Stimulated activated CD4-positive, alpha-beta T cell treated with anti-CD3 and anti-CD28 coated beads, Interleukin-12 subunit alpha, Interleukin-12 subunit beta, amount 100 ng/mL, for 48 hours (primary cell): ENCODE measurements at places on chromosomes 4 and X.

DNA sequence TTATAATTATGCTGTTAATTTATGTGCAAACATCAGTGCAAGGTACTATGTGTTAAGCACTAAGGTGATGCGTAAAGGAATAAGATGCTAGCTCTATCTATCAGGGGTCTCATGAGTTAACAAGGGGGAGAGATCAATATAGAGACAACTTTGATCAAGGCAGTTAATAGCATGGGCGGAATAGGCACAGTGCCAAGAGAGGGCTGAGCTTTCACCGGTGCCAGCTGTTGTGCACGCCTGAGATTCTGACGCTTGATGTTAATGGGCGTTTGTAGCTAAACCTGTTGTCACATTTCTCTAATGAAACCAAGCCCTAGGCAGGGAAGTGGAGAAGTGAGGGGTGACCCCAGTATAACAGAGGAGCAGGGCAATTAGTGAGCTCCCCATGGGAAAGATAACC is 86.0 kb upstream of the NMU start:
- DNase-seq, result no peak

- no peak for DNase-seq
These were observed 173.2 kb downstream of the BEND2 start for GRCh38 chrX:18047491-18047890.

DNA sequence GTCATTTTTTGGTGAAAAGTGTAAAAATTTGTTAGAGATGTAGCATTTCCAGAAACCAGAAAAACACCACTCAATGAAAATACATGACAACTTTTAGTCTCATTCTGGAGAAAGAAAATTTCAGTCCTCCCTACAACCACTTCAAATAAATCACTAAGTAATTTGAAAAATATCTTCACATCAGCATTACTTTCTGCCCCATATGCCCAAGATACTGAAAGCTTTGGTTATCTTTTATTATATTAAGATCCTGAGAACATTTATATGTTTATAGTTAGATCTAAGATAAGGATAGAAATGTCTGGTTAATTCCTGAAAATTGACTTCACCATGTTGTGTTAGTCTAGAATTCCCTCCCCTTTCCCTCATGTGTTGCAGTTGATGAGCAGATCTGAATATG is 119.0 kb downstream of the ADGRL3 start:
- no peak for DNase-seq

DNA sequence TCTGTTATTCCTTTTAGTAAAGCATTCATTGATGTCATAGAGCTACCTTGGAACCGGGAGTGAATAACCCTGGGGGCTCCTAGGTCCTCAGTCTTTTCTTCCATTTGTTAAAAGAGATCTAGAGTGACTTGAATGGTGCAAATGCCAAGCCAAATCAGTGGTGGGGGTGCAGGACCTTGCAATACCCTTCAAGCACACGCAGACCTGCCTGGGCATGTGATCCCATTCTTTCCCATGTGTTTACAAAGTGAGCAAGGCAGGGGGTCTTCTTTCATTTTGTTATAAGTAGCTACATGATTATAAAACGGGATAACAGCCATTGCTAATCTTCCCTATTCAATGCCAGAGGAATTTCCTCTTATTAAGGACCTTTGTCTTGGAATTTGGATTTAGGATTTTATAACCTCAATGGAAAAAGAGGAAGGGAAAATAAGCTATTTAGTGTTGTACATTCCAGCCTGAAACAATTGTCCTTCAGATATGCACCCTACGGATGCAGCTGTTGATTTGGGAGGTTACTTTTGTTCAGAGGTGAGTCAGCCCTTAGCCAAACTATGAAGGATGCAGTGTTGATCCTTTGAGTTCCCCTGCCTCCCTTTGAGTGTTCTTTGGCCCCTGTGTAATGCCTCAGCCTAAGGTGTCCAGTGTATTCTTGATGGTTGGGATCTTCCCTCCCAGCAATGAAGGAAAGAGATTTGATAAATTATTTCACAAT is 623.8 kb upstream of the HTR2C start:
- DNase-seq, result no peak

DNA sequence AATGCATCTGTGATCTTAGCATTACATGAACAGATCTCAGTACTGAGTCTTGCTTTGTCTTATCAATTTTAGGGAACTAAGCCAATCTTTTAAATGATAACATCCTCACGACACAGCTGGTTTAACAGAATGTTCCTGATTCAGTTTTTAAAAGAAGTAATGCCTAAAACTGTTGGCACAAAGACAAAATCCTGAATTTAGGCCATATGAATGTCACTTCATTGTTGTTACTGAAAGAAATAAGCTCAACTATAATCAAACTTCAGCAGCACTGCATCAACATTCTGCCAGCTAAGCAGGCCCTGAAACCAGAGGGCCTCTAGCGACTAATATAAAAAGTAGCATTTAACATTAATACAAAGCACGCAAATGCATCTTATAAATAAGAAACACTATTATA is 130.6 kb downstream of the FRYL start:
- no peak for DNase-seq

DNA sequence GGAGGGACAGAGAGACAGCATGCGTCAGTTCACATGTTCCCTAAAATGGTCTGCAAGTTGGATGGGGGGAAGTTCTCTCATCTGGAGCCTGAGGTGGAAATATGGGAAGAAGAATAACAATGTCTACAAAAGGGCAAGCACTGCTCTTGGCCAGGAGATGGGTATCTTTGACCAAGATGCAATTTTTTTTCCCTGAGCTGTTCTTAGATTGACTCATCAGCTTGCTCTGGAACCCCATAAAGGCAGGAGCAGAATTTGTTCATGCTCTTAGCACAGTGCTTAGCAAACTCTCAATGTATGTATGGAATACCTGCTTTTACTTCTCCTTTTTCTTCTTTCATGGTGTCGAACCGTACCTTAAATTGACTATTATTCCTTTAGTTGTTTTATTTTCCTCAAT is 90.5 kb upstream of the ZNF827 start:
- no peak for DNase-seq

DNA sequence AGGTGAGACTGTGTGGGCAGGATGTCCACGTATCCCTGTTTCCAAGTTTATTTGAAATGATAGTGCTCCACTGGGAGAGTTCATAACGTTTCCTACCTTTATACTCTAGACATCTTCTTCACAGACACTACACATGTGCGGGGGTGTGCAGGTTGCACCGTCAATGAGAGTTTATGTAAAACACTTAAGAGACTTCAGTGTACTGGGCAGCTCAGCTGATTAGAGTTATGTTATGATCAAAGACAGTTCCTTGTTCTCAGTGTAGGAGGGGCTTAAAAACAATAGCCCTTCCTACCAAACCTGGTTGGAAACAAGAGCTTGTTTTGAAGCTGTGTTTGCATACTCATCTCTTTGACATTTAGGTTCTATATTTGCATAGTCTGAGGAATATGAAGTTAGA is 326.9 kb upstream of the AGA start:
- no peak for DNase-seq

DNA sequence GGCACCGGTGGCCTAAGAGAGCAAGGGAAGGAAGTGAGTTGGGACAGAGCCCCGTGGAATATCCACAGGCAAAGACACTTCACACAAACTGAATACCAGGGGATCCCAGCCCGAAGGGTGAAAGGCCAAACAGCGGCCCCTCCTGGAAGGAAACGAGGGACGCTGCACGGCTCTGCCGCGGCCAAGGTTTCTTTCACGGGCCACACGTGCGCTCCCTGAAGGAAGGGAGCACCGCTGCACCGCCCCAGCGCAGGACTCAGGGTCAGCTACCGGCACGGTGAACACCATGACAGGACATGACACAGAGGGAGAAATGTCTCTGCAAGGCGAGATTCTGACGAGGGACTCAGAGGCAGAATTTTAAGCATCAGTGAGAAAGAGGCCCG is 31.5 kb upstream of the GTPBP6 start:
- no peak for DNase-seq

DNA sequence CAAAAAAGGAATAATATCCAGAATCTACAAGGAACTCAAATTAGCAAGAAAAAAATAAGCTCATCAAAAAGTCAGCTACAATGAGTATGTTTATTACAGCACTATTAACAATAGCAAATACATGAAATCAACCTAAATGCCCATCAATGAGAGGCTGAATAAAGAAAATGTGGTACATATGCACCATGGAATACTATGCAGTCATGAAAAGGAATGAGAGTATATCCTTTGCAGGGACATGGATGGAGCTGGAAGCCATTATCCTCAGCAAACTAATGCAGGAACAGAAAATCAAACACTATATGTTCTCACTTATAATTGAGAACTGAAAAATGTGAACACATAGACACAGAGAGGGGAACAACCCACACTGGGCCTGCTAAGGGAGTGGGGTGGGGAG is 178.4 kb upstream of the IRS4 start:
- no peak for DNase-seq

DNA sequence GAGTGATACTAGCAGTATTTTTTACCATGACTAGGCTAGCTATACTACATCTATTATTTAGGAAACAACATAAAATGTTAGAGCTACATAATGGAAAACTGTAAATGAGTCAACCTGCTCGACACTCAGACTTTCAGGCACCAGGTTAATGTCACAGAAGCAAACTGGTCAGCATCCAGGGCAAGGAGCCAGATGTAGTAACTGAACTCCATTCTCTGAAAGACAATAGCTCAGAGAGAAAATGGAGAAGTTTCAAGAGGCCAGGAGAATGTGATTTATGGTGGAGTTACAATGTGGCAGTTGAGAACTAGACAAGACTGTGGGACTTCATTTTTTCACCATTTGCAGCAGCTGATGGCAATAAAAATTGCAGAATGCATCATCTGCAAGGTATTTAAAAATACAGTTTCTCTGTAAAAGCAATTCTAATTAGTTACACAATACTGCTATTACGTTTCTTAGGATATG is 342.7 kb upstream of the PABPC4L start:
- no peak for DNase-seq

DNA sequence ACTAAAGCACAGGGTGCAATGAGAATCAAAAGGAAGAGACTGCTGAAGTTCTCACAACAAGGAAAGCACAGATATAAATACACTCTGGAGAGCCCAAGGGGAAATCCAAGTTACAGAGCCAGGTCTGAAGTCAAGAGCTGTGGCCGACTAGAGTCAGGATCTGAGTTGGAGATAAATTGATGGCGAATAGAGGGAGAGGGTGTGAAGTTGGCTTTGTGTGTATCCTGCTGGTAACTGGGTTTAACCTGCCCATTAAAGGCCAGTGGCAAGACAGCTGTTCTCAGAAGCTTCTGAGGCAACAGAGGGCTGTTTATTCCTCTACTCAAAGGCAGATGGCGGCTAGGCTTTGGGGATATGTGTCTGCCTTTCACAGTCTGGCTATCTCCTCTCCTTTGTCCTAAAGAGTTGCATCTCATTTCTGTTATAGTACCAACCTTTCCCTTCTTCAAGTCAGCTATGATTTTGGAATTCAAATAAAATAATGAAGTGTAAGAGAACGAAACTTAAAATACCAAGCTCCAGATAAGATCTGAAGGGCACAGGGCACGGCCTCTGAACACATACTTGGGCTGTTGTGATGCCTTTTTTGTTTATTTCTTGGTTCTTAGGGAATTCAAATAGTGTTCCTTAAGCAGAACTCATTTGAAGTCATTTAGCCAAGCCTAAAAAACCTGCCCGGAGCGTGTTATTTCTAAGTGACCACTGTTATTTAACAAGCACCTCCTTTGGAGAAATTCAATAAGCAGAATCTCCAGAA is 142.1 kb downstream of the APBB2 start:
- no peak for DNase-seq

DNA sequence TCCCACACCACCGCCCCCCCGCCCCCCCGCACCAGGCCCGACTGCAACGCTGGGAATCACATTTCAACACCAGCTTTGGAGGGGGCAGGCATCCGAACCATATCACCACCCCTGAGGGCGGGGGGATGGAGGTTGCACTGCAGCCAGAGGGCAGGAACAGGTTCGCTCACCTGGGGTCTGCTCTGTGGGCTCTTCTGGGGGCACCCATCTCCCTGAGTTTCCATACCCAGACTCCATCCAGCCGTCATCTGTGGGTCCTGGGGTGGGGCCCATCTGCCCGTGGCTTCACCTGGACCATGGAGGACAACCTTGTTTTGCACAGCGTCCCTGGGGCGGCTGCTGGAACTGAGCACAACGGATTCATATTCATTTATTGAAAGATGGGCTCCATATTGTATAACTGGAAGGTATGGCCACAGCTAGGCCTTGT is 6.9 kb downstream of the PSAPL1 start:
- no peak for DNase-seq

GRCh38 chrX:16978193-16978984 is 31.9 kb downstream of the REPS2 start:
- DNase-seq, result no peak

GRCh38 chrX:65451663-65452062 is 82.9 kb downstream of the LAS1L start:
- DNase-seq, result peak; percentile 27
